ENCODE measurements at places on chromosomes 1 and 21.

GRCh38 chr1:47890779-47891178, 106.4 kb downstream of the TRABD2B start:
- DNase-seq = no peak

DNA sequence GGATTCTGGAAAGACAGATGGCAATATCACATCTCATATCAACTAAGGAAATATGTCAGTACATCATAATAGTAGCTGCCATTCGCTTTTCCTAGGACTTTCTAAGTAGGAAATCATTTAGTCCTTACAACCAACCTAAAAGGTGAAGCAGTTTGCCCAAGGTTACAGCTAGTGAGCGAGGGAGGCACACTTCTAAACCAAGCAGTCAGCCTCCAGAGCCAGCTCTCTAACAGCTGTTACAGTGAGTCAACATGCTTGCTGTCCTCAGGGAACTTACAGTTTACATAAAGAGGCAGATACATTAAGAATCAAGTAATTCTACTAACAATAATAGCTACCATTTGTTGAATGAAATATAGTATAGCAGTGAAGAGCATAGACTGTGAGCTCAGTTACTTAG, 57.1 kb downstream of the GIPC2 start:
- no peak for DNase-seq

- no peak for DNase-seq
Measured at GRCh38 chr1:183273300-183273699, 87.2 kb downstream of the LAMC2 start.

GRCh38 chr1:161244888-161245287, 6.9 kb upstream of the NR1I3 start:
- no peak for DNase-seq

DNA sequence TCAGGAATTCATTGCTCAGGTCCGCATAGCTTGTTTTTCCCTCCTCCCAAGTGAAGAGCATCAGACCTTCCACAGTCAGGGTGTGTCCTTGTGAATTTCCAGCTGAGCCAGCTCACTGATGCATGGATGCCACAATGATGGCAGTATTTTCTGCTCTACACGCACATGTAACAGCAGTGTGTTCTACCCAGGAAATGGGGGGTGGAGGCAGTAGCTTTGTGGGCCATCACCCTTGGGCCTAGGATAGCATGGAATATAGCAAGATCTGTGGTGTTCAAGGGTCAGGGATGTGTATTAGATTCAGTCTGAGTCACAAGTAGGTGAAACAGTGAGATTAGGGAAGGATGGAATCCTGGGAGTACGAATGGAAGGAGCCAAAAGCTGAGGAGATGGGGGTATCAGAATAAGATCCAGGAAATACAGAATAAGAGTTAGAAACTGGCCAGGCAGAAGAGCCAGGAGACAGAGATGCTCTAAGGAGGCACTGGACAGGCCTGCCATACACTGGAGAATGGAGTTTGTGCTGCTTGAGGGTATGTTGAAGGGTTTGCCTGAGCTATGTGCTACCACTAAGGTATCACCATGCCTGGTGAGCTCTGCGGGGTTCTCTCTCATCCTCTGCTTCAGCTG, 90.6 kb upstream of the CNIH3 start:
- no peak for DNase-seq

GRCh38 chr1:42971841-42972291, 13.2 kb upstream of the SLC2A1 start:
- DNase-seq = no peak

DNA sequence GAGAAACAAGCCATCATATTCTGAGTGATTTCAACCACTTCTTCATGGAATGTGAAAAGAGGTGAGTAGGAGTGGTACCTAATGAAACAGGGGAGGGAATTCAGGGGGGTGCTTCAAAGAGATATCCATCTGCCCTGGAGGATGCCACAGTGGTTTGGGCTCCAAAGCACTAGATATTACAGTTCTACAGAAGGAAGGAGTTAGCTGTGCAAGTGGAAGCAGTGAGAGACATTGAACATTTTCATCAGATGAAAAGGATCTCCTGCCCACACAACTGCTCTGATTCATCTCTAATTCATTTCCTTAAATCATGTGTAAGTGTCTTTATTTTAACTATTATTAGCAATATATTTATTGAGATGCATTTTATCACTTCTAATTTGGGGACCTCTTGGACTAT, 2.8 kb upstream of the RGS5 start:
- DNase-seq = no peak

DNA sequence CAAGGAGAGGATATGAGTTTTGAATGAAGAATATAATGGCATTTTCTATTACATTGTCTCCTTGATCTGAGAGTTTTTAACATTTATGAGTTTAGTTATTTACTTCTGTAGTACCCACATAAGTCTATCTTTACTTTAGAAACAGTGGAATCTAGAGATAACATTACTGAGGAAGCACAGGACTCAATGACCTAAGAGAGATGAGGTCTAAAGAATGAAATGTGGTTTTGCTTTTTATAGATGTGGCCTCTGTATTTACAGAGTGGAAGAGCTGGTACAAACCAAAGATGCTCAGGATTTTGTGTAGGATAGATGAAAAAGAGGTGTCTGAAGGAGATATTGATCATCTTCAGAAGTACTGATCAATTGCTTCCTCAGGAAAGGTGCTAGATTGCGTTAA, 177.3 kb downstream of the KCTD3 start:
- DNase-seq = no peak

- DNase-seq = no peak
Measured at GRCh38 chr1:14541348-14541747, 57.1 kb upstream of the KAZN start.

DNA sequence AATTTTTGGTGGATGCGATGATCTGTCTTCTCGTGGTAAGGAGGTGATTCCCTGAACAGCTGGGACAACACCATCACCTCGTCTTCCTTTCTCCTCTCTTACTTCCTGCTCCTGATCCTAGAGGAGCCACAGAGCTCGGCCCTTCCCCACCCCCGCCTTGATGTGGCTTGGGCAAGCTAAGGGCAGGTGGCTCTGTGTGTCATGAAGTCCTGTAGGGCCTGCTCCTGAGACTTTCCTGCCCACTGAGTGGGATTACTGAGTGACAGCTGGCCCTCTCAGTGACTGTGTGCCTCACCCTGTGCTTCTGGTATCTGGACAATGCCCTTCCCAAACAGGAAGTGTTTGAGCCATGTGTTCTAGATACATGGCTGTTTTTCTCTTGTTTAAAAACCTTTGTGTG, 153.0 kb downstream of the KCNJ6 start:
- no peak for DNase-seq

- no peak for DNase-seq
Measured at GRCh38 chr1:57845041-57845440, 421.2 kb upstream of the DAB1 start.

DNA sequence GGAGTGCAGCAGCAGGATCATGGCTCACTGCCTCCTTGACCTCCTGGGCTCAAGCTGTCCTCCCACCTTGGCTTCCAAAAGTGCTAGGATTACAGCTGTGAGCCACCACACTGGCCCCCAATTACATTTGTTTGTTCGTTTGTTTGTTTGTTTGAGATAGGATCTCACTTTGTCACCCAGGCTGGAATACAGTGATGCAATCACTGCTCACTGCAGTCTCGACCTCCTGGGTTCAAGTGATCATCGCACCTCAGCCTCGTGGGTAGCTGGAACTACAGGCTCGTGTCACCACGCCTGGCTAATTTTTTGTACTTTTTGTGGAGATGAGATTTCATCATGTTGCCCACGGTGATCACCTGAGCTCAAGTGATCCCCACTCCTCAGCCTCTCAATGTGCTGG, 2.0 kb upstream of the VPS72 start:
- no peak for DNase-seq

GRCh38 chr21:29753216-29753615, 186.6 kb downstream of the GRIK1 start:
- no peak for DNase-seq

GRCh38 chr1:231953660-231954059, 327.1 kb downstream of the DISC1 start:
- no peak for DNase-seq

DNA sequence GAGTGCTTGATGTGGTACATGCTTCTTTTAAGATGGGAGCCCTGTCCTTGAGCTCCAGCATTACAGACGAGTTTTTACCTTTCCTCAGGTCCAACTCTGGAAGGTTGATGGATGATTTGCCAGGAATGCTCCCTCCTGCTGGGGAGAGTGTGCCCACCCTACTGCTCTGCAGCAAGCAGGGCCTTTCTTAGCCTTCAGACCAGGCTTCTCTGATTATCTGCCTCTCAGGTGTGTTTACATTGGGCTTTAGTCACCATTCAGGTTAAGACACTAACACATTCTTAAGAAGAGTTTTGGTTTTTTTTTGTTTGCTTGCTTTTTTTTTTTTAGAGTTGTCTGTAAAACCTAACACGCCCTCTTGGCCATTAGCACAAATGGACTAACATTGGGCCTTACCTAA, 301.8 kb downstream of the KCNT2 start:
- no peak for DNase-seq

DNA sequence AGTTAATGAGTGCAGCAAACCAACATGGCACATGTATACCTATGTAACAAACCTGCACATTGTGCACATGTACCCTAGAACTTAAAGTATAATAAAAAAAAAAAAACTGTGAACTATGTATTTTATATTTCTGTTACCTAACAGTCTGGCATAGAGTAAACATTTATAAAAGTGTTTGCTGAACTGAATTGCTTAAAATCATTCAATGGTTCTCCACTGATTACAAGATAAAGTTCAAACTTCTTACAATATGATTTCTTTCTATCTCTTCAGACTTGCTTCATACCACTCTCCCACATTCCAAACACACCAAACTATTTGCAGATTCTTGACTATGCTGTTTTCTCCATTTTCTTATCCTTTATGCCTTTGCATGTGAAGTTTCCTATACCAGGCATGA, 89.9 kb downstream of the UROD start:
- DNase-seq = no peak

GRCh38 chr21:39837861-39838359, 29.3 kb upstream of the PCP4 start:
- no peak for DNase-seq

DNA sequence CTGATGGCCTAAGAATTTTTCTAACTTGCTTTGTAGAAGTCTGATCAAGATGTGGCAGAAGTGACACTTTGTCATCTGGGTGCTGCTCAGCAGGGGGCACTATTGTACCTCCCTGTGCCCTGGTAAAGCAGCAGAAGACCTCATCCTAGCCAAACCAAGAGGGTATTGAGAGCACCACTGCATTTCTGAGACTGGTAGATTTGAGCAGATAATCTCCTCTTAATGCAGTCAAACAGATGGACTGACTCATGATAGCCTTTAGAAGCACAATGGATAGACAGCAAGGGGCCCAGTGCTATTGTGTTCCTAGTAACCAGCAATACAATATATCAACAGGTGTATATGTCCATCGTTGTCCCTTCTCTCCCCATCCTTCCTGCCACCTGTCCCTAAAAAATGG, 5.7 kb downstream of the TPM3 start:
- peak; percentile 65 for DNase-seq

GRCh38 chr1:246302711-246303317, 204.3 kb downstream of the SMYD3 start:
- DNase-seq = no peak

DNA sequence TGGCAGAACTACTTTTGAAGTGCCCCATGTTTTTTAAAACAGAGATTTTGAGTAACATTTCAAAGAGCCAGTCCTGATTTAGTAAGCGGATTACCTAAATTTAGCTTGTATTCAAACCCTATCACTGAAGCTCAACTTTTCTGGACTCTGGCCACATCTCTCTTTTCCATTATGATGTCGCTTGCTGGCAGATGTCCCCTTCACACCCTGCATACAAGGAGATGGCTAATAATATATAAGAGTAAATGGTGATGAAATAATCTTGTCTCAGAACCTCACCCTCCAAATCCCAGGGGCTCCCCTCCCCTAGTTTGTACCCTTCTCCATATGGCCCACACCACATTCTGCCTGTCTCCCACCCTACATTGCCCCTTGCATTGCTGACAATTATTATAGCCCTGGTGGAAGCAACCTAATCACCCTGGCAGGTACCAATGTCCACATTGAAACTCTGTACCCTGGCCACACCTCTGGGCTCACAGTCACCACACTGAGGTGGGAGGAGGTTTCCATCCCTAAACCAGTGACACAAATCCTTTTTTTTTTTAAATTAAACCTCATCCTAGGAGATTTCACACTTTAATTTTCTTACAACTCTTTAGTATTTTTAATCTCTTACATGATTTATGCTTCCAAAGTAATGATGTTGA, 106.0 kb upstream of the SYT6 start:
- no peak for DNase-seq

GRCh38 chr1:54277451-54278341, 77.7 kb downstream of the MRPL37 start:
- no peak for DNase-seq

- DNase-seq = no peak
Measured at GRCh38 chr1:6059866-6060265, 14.2 kb downstream of the KCNAB2 start.

GRCh38 chr1:101295209-101295608, 58.4 kb downstream of the S1PR1 start:
- DNase-seq = no peak

- DNase-seq = peak; percentile 57
Measured at GRCh38 chr1:110312188-110313121, 26.7 kb upstream of the RBM15 start.

- no peak for DNase-seq
Measured at GRCh38 chr1:19385869-19386591, 73.9 kb downstream of the SLC66A1 start.

- no peak for DNase-seq
Measured at GRCh38 chr1:111920221-111921024, 69.0 kb downstream of the KCND3 start.

GRCh38 chr1:180181048-180181447, 26.4 kb downstream of the QSOX1 start:
- no peak for DNase-seq

DNA sequence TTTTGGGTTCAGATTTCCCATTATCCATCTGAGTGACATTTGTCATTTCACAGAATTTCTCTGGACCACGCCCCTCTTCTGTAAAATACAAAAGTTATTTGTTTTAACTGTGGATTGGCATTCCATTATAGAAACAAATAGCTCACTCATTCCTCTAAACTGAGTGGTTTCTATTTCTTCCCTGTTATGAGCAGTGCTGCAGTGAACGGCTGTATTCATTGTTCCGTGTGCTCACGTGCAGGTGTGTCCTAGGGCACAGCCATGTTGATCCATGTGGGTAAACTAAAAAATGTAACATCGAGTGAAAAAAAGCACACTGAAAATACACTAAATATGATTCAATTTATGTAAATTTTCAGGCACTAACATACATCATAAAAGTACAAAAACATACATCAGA, 27.0 kb upstream of the IL12RB2 start:
- no peak for DNase-seq

DNA sequence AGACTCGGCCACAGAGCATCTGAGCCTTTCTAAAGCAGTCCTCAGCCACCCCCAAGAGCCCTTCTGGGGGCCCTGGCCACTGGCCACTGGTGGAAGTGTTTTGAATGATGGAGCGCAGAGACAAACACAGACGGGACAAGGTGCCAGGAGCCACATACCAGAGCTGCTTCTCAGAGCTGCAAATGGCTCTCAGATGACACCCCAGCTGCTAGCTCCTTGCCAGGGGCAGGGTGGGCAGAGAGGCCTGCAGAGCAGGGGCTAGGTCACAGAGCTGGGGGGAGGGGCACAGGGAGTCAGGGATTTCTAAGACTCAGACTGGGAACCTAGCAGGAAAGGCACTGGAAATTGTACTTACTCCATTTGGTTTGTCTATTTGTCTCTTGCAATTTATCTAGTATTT, 30.4 kb downstream of the KCNN3 start:
- no peak for DNase-seq

GRCh38 chr1:1365875-1366698, 7.7 kb upstream of the MXRA8 start:
- DNase-seq = no peak
